Activated CD4-positive, alpha-beta T cell treated with anti-CD3 and anti-CD28 coated beads, Interleukin-2, amount 50 U/mL, for 48 hours (primary cell): ENCODE measurements at places on chromosomes 3 and 15.

GRCh38 chr15:96125721-96126415 is 204.6 kb upstream of the NR2F2 start:
- no peak for DNase-seq

- DNase-seq: no peak
Observed at GRCh38 chr3:10999221-11000107, 6.9 kb downstream of the SLC6A1 start.

DNA sequence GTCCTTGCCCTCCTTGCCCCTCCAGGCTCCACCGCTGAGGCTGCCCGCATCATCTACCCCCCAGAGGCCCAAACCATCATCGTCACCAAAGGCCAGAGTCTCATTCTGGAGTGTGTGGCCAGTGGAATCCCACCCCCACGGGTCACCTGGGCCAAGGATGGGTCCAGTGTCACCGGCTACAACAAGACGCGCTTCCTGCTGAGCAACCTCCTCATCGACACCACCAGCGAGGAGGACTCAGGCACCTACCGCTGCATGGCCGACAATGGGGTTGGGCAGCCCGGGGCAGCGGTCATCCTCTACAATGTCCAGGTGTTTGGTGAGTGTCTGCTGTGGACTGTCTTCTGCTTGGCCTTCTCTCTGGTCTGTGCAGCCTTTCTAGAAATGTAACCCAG is 61.0 kb downstream of the BOC start:
- no peak for DNase-seq

DNA sequence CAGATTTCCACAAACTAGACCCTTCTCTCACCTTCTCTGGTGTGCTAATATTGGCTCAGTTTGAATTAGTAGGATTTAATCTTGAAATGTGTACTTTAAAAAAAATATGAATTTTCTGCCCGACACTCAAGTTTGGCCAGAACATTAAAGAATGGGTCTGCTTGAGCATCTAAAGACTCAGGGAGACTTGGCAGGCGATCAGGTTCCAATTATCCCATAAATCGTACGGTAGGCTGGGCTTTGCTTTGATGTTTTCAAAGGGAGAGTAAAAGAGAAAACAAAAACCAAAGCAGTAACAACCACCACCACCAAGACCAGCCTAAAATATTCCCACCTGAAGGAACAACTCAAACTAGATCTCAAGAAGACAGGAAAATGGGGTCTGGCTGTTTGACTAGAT is 230.8 kb downstream of the EBLN2 start:
- DNase-seq: no peak

GRCh38 chr3:15681668-15682067 is 80.1 kb downstream of the BTD start:
- no peak for DNase-seq

GRCh38 chr3:169506956-169507355 is 156.6 kb downstream of the MECOM start:
- no peak for DNase-seq

- DNase-seq: no peak
Observed at GRCh38 chr3:63972196-63972595, 51.1 kb downstream of the PSMD6 start.

DNA sequence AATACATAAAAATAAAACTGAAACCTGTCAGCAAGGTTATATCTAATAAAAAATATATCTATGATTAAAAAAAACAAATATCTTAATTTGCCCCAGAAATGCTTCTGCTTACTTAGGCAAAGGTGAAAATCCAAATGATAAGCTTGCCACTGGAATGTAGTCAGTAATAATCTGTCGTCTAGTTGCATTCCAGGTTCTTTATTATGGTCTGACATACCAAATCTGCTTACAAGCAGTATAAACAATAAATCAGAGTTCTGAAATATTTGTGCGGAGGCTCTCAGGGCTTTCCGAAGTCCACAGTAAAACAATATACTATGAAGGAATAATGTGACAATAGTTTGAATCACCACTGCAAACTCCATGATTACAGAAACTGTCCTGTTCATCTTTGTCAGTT is 1133.5 kb downstream of the ROBO1 start:
- no peak for DNase-seq

- no peak for DNase-seq
Observed at GRCh38 chr3:45135959-45136358, 10.2 kb downstream of the CDCP1 start.

- no peak for DNase-seq
Observed at GRCh38 chr3:15284121-15284889, 48.1 kb downstream of the SH3BP5 start.

GRCh38 chr3:127800508-127800907 is 21.8 kb downstream of the MGLL start:
- no peak for DNase-seq

DNA sequence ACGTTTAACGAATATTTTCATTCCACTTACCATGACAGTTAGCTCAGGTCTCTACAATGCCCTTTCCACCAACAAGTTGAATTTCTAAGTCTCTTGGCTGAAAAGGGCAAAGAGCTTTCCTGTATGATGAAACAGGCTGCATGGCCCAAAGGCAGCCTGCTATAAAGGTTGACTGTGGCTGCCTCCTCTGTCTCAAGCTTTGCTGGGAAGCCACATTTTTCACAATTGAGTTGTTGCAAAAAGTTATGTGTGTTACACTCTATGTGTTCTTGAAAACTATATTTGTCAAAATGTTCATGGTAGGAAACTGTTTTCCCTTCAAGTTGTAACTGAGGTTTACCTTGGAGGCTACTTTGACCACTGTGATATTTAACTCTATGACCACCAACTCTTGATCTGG is 49.5 kb downstream of the DZIP1L start:
- DNase-seq: no peak

DNA sequence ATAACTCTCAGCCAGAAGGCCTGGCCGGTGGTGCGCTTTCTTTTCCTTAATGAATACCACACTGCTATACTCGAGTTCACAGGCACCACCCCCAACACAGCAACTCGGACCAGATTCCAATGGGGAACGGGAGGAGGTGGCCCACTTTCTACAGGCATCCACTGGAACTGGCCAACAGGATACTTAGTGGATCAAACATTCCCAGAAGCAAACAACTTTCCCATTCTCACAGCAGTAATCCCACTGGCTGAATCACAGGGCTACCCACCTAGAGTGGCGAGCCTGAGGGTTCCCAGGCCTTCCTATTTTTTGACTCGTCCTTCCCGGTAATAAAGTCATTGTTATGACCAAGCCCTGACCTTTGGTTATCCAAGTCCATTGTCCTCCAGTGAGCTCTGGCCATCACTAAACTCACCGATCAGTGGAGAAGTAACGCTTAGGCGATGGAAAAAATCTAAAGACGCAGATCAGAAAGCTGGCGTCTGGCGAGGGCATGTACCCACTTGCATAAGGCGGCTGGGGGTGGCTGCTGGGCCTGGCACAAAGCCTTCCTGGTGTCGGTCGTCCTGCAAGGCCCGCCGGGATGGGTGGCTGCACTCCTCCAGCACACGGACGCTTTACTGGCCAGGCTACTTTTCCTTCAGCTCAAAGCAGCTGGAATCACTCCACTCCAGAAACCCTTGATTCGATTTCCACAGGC is 1.2 kb downstream of the EOGT start:
- no peak for DNase-seq

GRCh38 chr15:93483923-93484322 is 394.9 kb upstream of the RGMA start:
- no peak for DNase-seq

DNA sequence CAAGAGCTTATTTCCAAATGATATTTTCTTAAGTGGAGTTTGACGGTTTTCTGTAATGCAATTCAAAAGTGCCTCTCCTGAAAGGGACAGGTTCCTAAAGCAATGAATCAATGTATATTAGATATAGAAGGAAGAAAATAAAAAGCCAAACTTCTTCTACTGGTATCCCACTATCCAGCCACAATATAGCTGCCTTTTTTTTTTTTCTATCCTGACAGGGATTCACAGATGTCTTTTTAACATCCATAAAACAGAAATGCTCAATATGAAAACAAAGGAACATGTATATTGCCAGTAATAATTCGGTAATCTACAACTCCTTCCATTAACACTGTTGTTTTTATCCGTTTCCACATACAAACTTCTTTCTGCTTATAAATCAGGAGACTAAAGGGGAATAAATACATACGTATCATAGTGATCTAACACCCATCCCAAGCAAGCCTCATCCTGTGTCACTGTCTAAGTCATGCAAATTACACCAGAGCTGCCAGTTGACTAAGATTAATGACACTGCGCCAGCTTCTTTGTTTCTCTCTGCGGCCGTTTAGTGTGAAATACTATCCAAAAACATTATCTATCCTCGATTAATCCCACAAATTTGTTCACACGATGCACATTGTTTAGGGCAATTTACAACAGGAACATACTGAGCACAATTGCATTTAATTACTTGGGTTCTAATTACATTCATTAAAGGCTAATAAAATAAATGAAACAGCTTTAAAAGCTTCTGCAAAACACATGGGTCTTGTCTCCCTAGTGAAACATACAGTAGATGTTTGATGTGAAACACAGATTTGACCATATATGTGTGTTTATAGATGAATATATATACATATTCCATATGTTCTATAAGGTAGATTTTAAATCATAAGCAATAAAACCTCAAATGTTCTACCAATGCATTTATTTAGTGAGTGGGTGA is 51.9 kb upstream of the CDIN1 start:
- DNase-seq: no peak

- DNase-seq: no peak
Observed at GRCh38 chr15:66323312-66323928, 30.1 kb downstream of the DIS3L start.

- DNase-seq: no peak
Observed at GRCh38 chr3:20326541-20326940, 140.5 kb upstream of the SGO1 start.

DNA sequence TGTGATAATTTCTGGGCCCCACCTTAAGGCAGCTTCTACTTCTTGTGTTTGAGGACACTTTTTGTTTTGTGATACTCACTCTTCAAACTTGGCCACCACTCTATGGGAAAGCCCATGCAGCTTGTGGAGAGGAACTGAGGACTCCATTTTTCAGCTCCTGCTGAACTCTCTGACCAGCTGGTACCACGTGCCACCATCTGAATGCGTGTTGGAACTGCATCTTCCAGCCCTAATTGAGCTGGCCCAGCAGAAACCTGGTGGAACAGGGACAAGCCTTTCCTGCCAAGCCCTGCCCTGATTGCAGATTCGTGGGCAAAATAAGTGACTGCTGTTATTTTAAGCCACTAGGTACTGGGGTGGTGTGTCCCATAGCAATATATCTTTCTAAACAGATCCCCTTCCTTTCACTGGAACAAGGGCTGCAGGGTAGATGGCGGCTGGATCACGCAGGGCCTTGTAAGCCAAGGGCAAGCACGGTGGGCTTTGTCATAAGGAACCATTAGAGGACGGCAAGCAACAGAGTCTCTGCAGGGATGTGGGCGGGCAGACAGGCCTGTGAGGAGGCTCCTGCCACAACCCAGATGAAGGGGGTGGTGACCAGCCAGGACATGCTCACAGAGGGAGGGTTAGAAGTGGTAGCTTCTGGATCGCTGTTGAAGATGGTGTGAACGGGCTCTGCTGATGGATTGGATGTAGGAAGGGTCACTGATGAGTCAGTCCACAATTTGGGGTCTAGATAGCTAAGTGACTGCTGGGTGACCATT is 9.5 kb downstream of the H1-8 start:
- DNase-seq: no peak

DNA sequence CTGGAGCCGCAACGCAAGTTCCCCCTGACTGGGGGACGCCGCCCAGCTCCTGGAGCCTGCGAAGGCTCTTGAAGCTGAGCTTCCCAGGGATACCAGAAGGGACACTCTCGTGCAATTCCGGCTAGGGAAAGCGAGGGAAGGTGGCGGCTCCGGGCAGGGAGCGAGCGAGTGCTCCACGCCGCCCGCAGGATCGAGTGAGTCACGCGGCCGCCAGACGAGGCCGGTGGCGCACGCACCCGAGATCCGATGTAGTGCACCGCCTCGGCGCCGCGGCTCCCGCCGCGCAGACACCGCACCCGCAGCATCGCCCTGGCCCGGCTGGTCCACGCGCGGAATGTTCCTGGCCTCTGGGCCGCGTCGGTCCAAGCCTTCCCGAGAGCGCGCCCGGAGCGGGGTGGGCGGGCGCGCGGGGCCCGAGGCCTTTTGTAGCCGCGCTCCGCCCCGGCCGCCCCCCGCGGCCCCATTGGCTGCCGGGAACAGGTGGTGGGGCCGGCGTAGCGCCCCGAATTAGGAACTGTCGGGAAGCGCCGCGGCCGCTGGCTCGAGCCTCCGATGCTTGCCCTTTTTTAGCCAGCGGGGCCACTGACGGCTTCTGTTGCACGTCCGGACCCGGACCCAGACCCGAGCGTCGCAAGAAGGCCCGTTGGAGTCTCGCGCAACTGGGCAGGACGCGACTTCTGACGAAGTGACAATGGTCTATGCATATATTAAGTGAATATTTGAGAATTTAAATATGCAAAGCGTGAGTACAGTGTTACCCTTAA is at the start of gene GATM:
Gene GATM (minus strand): TSS at position 396 of the 764 bp plus-strand sequence. CDS start 91 bp downstream, at position 305.
- DNase-seq: peak; percentile 56

- no peak for DNase-seq
Observed at GRCh38 chr3:77014226-77014625, 25.7 kb upstream of the ROBO2 start.

DNA sequence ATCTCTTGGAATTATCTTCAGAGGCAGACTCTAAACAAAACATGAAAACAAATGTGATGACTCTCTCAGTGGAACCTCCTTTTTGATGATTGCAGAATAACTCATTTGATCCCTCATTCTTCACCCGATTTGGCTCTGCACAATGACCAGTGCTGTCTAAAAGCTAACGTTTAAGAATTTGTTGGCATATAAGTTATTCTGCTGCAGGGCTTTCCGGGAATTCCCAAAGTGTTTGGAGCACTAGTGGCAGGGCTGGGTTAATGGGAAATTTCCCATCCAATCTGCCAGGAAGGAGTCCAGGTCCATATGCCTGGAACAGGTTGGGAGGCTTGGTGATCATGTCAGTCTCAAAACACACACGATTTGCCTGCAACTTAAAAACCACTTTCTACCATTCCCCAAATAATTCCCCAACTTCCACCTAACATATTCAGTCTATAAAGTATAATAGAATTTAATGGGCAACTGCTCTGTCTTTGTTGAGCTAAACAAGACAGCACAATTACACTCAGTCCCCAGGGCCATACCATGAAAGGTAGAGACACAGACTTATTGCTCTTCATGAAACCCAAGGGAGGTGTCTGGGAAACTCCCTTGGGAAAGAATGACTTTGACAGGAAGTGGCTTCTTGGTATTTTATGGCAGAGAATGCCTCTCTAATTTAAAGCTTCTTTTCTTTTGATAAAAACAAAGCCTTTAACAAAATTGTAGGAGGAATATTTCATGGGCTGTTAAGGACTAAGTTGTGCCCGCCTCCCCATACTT is 38.0 kb downstream of the ARRDC4 start:
- DNase-seq: no peak

GRCh38 chr3:110806924-110807323 is 264.7 kb upstream of the NECTIN3 start:
- no peak for DNase-seq

DNA sequence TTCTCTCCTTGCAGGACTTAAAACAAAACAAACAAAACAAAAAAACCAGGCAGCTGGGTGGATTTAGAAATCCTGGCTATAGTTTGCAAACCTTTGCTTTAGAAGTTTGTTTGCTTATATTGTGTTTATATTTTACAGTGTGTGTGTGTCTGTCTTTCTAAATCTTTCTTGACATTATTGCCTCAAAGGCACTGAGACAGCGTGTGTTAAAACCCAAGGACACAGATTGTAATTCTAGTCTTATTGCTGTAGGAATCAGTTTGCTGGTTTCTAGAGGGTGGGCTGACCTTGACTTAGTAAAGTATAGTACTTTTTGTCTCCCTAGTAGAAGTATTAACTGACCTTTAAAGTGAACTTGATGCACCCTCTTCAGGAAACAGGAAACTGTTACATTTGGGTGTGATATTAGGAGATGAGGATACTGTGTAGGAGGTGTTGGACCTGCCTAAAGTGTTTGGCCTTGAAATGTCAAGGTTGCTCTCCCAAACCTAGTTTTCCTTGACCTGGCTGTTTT is 71.0 kb downstream of the TCF12 start:
- no peak for DNase-seq
